ENCODE measurements at places on chromosomes 7 and 10.

DNA sequence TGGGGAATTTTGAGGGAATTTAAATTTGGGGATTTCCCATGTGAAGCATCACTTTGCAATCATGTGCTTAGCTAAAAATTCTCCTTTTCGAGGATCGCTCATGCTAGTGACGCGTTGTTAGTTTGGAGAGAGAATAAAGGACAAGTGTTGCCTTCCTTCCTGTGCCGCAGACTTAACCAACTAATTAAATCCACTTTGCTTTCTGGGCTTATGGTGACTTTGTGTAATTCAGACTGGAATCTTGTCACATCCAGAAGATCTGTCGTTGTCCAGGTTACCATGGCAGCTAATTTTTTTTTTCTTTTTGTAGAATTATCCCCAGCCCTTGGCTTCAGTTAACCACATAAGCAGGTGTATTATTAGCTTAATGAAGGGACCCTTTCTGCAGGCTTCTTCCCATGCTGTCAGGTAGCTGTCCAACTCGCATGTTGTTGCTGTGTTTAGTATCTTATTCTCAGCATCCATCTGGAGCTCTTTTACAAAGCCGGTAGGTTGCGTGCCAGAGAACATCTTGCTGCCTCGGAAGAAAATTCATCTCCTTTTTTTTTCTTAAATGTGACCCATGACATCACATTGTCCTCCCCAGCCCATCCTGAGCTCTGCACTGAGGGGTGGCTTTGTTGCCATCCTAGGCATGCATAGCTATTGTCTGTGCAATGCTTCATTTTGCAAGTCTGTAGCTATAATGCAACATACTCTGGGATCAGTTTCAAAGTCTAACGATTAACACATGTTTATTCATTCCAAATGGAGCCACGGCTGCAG lies 47.2 kb upstream of the NRP1 start:
- DNase-seq: no peak

DNA sequence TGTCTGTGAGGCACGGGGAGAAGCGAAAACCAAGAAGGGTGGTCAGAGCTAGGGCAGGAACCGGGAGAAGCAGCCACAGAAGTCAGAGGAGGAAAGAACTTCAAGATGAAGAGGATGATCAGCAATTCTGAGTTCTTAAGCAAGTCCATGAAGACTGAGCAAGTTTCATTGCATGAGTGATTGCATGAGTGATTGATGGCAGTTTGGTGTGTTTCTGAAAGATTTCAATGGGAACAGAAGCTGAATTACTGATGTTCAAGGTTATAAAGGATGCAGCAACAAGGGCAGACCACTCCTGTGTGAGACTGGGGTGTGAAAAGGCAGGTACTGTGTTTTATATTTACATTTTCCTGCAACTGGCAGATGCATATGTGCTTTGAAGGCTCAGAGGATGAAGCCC lies 35.4 kb downstream of the CCNY start:
- no peak for DNase-seq

DNA sequence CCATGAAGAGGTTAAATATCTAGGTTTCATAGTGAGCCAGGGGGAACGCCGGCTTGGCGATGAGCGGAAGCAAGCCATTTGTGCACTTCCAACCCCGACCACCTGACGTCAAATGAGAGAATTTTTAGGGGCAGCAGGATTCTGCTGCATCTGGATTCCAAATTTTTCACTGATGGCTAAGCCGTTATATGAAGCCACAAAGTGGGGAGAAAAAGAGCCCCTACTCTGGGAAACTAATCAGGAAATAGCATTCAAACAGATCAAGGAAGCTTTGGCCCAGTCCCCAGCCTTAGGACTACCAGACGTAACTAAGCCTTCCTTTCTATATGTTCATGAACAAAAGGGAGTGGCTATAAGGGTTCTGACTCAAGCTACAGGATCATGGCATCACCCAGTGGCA lies 12.9 kb upstream of the ADCK2 start:
- DNase-seq: no peak

DNA sequence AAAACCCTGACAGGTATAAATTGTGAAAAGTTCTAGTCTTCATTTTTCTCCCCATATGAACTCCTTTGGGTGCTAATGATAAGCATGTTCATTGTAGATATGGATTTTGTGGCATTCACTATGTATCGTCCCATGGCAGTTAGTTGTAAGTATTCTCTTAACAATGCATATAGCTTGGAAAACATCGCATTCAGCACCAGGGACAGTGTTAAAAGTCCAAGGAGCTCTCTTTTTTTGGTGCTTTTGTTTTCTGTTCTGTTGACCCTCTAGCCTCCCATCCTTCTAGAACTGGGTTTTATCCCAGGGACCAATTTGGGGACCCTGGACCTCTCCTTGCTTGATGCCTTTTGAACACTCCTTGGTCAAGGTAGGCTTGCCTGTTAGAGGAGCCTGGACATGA lies 37.7 kb downstream of the INSYN2A start:
- no peak for DNase-seq

DNA sequence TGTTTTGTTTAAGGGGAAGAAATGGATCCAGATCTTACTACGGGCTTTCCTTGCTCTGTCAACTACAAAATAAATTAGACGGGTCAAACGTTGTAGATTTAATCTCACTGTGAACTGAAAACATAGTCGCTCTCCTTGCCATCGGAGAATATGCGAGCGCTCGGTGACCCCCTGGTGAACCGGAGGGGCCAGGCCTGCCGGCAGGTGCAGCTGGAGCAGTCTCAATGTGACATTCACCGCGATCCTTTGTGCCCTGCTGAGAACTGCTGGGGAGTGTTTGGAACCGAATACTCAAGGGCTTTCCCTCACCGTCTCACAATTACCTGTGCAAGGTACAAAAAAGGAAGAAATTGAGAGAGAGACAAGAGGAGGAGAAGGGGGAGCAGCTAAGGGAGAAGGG lies 174.1 kb upstream of the GPR26 start:
- no peak for DNase-seq

GRCh38 chr10:87657371-87657770 lies 2.3 kb upstream of the PAPSS2 start:
- DNase-seq: no peak

- DNase-seq: no peak
These were observed 2.1 kb upstream of the LIPM start for GRCh38 chr10:88800152-88801125.

GRCh38 chr10:62590306-62590705 lies 214.2 kb upstream of the ADO start:
- no peak for DNase-seq

DNA sequence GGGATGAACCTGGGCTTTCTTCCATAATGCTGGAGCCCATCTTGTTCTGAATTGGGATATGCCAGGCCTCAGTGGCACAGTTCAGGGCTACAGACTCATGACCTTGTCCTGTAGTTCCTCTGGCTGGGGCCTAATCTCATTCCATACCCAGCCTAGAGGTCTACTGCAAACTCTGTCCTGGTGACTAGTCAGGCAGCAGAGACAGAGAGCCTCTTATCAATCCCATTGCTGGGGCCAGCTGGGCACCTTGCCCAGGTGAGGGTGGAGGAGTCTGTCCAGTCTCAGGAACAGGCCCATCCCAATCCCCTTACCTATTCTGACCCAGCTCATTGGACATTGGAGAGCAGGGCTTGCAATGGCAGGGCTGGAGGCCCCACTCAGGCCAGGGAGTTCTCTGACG lies 28.0 kb upstream of the COMTD1 start:
- no peak for DNase-seq

GRCh38 chr10:43868952-43869351 lies 220.3 kb upstream of the ZNF32 start:
- DNase-seq: no peak

DNA sequence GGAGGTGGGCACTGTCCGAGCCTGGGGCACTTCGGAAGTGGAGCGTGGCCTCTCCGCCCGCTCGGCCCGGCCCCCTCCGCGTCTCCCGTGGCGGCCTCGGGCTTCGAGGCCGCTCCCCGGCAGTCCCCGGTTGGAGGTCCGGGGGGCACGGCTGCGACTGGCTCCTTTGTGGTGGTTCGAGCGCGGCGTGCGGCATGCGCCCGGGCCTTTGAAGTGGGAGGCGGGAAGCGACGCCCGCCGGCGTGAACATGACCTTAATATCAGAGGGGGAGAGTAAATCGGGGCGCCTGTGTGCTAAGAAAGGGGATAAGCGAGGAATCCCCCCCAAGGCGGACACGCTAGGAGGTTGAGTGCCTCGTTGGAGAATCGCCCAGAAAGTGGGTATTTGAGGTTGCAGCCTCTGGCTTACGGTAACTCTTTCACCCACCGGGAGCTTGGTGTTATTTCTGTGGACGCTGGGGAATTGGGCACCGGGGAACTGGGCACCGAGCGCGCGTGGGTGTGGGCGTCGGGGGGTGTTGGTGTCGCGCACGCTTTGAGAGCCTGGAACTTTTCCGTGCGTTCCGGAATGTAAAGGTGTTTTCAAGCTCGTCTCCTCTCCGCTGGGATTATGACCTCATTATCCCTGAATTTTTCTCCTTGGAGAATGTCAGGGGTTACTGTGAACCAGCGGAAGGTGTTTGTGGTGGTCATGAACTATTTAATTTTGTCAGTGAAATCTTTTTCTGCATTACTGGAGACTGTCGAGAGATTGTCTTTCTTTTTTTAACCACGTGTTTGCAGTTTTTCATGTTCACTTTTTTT lies 660 bp downstream of the SUV39H2 start:
- DNase-seq: peak; percentile 19

- DNase-seq: no peak
These were observed 45.5 kb upstream of the RHOBTB1 start for GRCh38 chr10:60989400-60989876.

DNA sequence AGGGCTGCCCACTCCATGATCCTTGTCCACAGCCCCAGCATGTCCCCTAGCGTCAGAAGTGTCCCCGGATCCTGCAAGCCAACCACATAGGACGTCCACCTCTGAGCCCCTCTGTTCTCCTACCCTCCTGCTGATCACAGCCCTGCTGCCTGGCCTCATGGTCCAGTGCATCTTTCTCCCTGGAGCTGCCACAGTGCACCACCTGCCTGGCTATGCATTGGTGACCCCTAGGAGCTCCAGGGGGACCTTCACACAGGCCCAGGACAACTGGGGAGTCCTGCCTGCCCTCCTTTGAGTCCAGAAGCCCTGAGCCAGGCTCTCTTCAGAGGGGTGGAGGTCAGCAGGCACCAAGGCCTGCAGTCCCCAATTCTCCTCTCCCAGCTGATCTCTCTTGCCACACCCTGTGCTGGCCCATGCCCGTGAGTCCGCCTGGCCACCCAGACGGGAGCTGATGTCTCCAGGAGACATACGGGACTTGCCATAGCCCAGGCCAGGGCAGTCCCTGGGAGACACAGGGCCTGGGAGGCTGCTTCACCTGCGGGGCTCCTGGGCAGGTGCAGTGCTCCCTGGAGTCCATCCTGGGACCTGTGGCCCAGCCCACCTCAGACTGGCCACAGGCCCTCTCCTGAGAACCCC lies 77.4 kb upstream of the RET start:
- DNase-seq: no peak

DNA sequence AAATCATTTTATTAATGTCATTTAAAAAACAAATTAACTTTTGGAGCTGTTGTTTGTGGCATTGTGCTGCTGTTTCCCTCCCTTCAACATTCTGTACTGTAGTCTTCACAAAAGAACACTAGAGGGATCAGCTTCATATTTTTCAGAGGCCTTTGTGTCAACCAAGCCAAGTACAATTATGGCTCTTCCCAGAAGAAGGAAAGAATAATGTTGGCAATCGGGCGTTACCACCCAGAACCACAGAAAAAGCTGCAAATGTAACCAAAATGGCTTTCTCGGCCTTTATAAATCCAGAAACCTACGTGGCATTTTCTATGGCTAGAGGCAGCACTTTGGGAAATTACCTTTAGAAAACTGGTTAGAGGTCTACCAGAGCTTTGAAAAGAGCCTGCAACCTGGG lies 98.8 kb upstream of the COL1A2 start:
- DNase-seq: no peak

- peak; percentile 87 for DNase-seq
These were observed at the start of gene HPS1 for GRCh38 chr10:98446661-98447221. Gene HPS1 (minus strand): TSS chr10:98446935. CDS start chr10:98443240, 3,695 bp downstream.

DNA sequence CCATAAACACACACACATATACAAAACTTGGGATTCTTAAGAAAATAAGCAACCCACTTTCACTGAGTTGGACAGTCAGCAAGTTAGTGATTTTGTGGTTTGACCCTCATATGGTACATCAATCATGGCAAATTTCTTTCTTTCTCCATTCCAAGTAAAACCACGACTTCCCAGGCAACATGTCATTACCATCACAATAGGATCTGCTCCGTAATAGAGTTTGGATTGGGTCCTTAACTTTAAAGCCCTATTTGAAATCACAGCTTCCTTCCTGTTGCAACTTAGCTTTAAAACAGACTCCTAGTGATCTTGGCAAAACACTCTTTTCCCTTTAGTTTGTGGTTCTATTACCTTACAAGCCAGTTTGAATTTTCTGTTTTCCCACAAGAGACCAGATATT lies 483.6 kb downstream of the INHBA start:
- DNase-seq: no peak

DNA sequence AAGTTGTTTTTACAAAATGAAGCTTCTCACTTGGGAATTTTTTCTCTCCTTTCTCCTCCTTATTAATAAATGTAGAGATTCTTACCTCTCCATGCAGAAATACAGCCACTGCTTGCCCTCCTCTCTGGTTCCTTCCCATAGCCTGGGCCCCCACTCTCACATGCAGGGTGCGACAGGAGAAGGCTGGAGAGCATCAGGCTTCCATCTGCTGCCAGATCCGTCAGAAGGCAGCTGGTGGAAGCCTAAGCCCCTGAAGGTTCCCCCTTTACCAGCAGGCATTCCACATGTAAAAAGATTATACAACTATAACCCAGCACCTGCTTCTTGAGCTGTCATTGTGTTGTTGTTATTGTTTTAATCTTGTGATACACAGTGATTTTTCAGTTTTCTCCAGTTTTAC lies 314.2 kb downstream of the LHFPL3 start:
- no peak for DNase-seq

GRCh38 chr10:57959318-57960006 lies 308.2 kb downstream of the IPMK start:
- DNase-seq: no peak

- no peak for DNase-seq
These were observed 29.5 kb upstream of the LEP start for GRCh38 chr7:128211626-128212025.

GRCh38 chr7:151964951-151965350 lies 8.7 kb downstream of the GALNTL5 start:
- DNase-seq: no peak

GRCh38 chr7:27150568-27151340 lies 1.6 kb downstream of the HOXA3 start:
- peak; percentile 63 for DNase-seq

GRCh38 chr7:125450749-125451148 lies 521.1 kb upstream of the POT1 start:
- DNase-seq: no peak

- no peak for DNase-seq
These were observed 92.6 kb downstream of the UNCX start for GRCh38 chr7:1325246-1325645.
